Hematopoietic multipotent progenitor cell treated with erythropoietin and hydrocortisone succinate and interleukin-3 and kit ligand, for 8 days (in vitro differentiated cells): ENCODE measurements at places on chromosomes 7 and 10.

DNA sequence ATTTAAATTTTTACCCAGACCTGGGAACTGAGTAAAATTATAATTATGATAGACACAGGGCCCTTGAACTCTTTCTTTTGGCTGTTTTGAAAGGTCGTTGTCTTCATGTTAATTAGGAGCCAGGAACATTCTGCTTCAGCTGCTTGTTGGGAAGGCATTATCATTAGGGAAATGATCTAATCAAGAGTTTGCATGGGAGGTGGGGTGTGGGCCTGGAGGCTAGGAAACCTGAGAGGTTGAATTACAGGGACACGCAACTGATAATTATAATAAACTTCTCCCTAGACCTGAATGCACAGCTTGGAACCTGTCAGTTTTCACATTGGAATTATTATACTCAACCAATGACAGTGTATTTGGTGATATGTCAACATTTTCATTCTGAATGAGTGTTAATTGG lies 237.7 kb downstream of the CACNB2 start:
- DNase-seq, result no peak

DNA sequence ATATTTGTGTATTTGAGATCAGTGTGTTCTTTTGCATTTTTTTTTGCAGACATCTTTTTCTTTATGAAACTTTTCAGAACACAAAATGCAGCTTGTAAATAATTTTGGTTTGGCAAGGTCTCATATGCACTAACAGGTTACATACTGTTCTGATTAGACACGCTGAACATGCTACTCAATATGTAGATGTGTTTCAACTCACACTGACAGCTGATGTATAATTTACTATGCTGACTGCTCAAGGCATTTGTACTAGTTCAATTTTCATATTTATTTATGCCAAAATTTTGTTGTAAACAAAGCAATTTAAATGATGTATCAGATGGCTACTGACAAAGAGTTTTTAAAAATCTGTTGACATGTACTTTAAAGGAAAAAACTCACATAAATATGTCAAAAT lies 123.8 kb downstream of the TFEC start:
- no peak for DNase-seq

GRCh38 chr7:155761162-155761561 lies 51.1 kb downstream of the SHH start:
- no peak for DNase-seq

DNA sequence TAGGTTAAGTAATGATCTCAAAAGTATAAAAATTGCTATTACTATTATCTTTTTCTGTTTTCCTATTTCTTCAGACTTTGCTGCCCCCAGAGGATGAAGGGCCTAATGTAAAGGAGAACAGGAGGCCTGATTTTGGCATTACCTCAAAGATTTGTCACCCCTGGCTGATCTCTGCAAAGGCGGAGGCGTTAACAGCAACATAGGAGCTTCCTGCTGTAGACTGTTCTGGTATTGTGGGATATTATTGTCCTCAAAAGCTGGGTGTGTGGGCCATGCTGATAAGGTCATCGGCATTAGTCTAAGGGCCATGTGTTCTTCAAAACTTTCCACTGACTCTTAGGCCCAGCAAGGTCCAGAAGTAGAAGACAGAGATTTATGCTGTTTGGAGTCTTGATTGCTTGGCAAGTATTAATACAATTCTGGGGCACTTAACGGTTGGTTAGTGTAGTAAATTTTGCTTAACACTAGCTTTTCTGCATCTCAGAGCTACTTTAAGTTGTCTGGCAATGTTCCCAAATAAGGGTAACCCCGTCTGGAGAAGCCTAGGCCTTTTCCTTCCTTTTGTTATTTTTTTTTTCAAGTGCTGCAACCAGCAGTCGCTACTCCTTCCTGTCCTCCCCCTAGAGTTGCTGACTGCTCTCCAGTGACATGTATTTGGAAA lies 14.0 kb upstream of the ENTPD1 start:
- peak; percentile 82 for DNase-seq

DNA sequence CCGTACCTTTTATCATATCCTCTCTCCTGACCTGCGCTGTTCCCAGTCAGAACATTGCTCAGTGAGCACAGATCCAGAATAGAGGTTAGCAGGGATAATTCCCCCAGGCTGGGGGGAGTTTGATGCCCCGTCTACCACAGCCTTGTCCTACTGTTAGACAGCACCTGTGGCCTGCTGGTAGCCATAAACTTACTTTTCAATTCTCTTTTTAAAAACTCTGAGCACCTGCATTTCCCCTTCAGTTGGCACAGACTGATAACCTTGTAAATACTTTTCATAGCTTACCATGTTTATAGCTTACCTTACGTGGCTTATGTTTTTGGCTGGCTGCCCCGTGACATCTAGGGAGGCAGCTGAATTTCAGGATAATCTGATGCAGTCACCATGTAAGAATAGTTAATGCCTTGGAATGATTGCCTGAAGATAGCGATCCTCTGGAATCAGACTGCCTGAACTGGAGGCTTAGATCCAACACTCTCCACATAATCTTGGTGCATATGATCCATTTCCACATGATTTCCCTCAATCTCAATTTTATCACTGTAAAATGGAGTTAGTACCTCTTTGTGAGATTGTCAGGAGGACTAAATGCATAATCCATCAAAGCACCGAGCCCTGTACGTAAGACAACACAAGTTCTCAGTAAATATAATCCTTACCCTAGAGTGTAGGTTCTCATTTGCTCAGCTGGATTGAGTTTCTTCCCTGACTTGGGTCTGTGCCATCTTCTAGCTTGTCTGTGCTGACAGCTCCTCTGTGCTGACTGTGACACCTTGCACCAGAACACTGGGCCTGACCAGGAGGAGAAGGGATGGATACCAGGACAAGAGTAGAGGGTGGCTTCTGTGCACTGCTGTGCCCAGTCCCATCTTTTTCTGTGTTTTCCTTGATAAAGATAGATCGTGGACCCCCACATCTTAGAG lies 111.7 kb upstream of the GJD4 start:
- peak; percentile 12 for DNase-seq

GRCh38 chr10:3094609-3095036 lies 27.3 kb downstream of the PFKP start:
- DNase-seq, result no peak

GRCh38 chr7:37758501-37759045 lies 75.0 kb downstream of the GPR141 start:
- no peak for DNase-seq

DNA sequence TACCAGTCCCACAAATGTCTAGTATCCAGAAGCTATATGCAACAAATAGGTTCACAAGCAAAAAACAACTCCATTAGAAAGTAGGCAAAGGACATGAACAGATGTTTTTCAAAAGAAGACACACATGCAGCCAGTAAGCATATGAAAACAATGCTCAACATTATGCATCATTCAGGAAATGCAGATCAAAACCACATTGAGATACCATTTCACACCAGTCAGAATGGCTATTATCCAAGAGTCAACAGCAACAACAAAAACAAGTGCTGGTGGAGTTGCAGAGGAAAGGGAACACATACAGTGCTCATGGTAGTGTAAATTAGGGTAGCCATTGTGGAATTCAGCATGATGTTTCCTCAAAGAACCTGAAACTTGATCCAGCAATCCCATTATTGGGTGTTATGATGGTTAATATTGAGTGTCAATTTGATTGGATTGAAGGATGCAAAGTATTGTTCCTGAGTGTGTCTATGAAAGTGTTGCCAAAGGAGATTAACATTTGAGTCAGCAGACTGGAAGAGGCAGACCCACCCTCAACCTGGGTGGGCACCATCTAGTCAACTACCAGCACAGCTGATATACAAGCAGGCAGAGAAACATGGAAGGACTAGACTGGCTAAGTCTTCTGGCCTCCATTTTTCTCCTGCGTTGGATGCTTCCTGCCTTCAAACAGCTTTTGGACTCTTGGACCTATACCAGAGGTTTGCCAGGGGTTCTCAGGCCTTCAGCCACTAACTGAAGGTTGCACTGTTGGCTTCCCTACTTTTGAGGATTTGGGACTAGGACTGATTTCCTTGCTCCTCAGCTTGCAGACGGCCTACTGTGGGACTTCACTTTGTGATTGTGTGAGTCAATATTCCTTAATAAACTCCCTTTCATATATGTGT lies 218.4 kb upstream of the SEMA3D start:
- DNase-seq, result no peak
